ENCODE measurements at places on chromosomes 1 and 21.

DNA sequence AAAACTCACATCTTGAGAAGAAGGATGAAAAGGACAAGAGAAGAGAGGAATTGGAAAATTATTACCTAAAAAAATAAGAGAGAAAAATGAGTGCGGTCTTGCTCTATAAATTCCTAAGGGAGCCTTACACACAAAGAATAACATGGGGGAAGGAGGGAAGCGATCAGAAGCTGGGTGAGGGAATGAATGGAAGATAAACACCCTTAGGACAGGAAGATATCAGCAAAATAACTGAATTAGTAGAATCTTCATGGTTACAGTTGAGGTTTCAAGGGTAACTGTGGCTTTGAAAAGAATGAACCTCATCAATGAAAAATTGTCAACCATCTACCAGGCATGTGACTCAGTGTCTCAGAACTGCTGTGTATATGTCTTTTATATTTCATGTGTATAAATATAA, 192.5 kb upstream of the FOXD3 start:
- H3K36me3 ChIP-seq: no peaks in the 10 kb centered on the region
- no peaks in the 10 kb centered on the region for H3K4me1 ChIP-seq
- DNase-seq: no peak
- no peaks in the 10 kb centered on the region for H3K27me3 ChIP-seq
- no peak overlapping the region for H3K4me3 ChIP-seq

DNA sequence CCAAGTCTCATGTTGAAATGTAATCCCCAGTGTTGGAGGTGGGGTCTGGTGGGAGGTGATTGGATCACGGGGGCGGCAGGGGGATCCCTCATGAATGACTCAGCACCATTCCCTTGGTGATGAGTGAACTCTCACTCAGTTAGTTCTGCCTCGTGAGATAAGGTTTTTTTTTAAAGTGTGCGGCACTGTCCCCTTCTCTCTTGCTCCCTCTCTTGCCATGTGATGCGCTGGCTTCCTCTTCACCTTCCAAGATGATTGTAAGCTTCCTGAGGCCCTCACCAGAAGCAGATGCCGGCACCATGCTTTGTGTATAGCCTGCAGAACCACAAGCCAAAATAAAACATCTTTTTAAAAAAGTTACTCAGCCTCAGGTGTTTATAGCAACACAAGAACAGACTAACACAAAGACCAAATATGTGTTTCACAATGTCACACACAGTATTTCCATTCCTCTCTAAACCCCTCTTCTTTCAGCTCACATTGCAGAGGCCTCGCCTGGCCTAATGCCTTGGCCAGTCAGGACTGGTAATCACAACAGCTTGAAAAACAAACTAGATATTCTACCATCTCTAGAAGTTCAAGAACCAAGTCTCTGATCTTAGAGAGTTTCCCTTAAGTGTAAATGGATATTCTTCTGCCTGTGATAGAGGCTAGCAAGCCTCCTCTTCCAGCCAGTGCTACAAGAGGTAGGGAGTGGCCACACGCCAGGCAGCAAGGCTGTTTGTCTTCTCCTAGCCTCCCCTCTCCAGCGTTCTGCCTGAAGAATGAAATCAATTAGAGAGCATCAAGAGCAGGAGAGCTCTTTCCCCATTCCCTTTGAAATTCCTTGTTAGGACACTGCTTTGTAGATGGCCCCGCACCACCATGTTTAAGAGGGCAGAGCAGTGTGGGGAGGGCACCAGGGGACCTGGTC, 19.6 kb upstream of the RAP1A start:
- DNase-seq: no peak
- H3K27ac ChIP-seq: no peak overlapping the region
- H3K4me3 ChIP-seq: no peak overlapping the region
- H3K36me3 ChIP-seq: no peaks in the 10 kb centered on the region
- peaks cover 17% of the 10 kb centered on the region for H3K4me1 ChIP-seq
- no peaks in the 10 kb centered on the region for H3K27me3 ChIP-seq

DNA sequence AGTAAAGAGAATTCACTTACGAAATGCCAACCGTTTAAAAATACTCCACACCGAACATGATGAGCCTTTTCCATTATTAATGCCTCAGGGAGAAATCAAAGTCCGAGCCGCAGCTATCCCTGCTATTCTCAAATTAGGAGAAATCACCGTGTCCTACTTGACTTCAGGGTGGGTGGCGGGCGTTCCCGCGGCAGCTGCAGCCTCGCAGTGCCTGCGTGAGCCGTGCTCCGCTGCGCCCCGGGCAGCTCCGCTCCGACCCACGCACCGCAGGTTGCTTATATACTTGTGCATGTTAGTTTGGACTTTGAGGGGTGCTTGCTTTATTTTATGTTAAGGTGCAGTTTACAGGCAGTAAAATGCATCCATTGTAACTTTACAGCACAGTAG, 35.6 kb upstream of the PCBP3 start:
- no peak overlapping the region for H3K4me3 ChIP-seq
- no peaks in the 10 kb centered on the region for H3K27me3 ChIP-seq
- no peaks in the 10 kb centered on the region for H3K4me1 ChIP-seq
- no peak for DNase-seq
- no peaks in the 10 kb centered on the region for H3K36me3 ChIP-seq

GRCh38 chr1:155466996-155467395, 95.6 kb downstream of the ASH1L start:
- no peaks in the 10 kb centered on the region for H3K27me3 ChIP-seq
- H3K27ac ChIP-seq: no peak overlapping the region
- H3K4me1 ChIP-seq: peaks cover 4% of the 10 kb centered on the region
- DNase-seq: no peak

DNA sequence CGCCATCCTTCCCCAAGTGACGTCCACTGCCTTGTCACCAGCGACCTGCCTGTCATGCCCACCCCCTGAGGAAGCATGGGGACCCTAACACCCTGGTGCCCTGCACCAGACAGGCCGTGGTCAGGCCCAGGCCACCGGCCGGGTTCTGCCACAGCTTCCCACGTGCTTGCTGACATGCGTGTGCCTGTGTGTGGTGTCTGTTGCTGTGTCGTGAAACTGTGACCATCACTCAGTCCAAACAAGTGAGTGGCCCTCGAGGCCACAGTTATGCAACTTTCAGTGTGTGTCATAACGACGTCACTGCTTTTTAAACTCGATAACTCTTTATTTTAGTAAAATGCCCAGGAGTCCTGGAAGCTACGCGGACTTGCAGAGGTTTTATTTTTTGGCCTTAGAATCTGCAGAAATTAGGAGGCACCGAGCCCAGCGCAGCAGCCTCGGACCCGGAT, 8.5 kb upstream of the CTRC start:
- H3K4me3 ChIP-seq: no peak overlapping the region
- no peaks in the 10 kb centered on the region for H3K27me3 ChIP-seq
- DNase-seq: no peak
- peaks cover 33% of the 10 kb centered on the region for H3K36me3 ChIP-seq

DNA sequence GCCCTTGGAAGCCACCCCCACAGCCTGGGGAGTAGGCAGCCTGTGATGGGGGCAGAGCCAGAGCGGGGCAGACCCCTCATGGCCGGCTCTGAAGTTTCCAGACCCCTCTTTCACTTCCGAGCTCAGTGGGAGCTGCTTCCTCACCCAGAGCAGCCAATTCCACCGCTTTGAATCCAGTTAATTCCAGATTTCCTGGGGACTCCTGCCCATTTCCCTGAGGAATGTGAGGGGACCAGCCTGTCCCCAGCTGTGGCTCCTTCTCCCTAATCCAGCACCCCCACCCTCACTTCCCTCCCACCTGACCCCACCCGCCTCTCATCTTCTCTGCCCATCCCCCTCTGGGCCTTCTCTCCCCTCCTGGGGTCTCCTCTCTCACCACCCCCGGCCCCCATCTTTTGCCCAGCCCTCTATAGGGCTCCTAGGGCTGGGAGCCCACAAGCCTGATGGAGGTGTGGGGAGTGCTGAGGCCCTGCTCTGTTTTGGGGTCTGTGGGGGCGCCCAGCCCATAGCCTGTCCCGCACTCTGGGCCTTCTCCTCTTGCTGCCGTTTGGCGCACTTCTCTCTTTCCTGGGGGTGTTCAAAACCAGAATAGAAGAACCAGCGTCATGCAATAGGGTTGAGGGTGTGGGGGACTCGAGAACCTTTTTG, 26.2 kb upstream of the TNFRSF1B start:
- H3K27me3 ChIP-seq: no peaks in the 10 kb centered on the region
- no peak overlapping the region for H3K27ac ChIP-seq
- H3K36me3 ChIP-seq: no peaks in the 10 kb centered on the region
- H3K4me1 ChIP-seq: peaks cover 13% of the 10 kb centered on the region
- no peak for DNase-seq
- H3K4me3 ChIP-seq: no peak overlapping the region

DNA sequence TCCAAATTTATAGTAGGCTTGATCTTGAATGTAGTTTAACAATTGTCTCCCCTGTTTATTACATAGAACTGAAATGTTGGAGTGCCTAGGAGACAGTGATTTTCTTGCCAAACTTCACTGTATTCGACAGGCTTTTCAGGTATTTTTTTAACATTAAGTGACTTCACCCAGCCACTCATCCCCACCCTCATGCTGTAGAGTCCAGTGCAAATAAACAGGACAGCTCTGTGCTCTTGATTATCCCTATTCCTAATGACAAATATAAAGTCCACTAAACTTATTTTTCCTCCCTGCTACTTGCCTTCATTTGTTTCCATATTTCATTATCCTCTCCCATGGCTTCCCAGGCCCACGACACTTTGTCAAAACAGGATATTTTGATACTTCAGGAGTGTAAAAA, 29.2 kb upstream of the NEXN start:
- H3K36me3 ChIP-seq: peaks cover 15% of the 10 kb centered on the region
- no peak overlapping the region for H3K4me3 ChIP-seq
- no peak overlapping the region for H3K27ac ChIP-seq
- no peak for DNase-seq
- H3K4me1 ChIP-seq: no peaks in the 10 kb centered on the region
- H3K27me3 ChIP-seq: no peaks in the 10 kb centered on the region

DNA sequence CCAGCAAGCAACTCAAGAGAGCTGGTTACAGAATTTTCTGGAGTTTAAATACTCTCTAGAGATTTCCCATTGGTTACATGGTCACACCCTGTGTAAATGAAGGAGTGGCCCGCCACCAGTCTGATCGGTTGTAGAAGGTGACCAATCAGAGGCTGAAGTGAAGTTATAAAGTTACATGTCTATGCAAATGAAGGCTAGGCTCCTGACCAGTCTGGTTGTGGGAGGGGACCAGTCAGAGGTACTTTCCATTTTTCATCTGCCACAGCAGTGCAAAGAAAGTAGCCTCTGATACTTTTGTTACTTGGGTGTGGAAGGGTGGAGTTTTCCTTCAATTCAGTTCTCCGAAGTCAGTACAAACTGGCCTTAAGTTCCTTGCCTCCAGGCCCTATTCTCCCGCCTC, 273.7 kb downstream of the BARHL2 start:
- H3K36me3 ChIP-seq: no peaks in the 10 kb centered on the region
- H3K27me3 ChIP-seq: no peaks in the 10 kb centered on the region
- H3K4me3 ChIP-seq: no peak overlapping the region
- no peaks in the 10 kb centered on the region for H3K4me1 ChIP-seq
- no peak overlapping the region for H3K27ac ChIP-seq
- no peak for DNase-seq

All from tibial artery (tissue), 4 donors.